Transverse colon (tissue), 4 donors: ENCODE measurements at places on chromosomes 12 and 14.
A peak's percentile ranks its signal among the peaks of the same experiment; 100 is the strongest.

DNA sequence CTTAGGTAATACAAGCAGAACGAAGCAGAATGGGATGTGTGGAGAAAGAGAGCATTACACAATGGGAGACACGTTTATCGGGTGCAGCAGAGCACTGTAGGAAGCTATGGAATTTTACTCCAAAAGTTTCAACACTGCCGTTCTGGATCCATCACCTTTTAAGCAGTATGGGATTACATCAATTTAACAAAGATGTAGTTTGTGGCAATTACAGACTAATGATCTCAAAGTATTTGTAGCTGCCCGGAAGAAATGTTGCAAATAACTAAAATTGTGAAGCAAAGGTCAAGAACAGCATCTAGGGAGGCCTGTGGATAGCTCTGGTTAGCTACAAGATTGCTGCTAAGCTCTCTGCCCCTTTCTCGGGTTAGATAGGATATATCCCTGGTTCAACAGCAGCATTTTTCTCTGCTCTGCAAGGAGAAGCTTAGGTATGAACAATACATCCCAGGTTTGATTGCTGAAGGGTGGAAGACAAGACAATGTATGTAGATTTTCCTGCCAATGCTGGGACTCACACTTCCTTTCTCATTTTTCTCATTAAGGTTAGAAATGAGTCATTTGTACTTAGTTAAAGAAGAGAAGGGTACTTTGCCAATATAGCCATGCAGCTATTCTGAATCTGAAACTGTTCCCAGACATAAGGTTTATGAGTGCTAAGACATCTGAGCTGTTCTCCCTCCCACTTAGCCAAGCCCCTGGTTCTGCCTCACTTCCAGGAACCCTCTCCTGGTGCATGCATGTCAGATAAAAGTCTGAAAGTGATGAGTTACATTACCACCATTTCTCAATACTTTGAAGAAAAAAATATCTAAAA, 75.0 kb upstream of the HIF1A start:
- DNase-seq = no peak

- DNase-seq = no peak
Measured at GRCh38 chr12:45540661-45541341, 188.7 kb upstream of the ARID2 start.

- DNase-seq = no peak
Measured at GRCh38 chr14:30925254-30925653, 50.9 kb downstream of the COCH start.

GRCh38 chr14:23434488-23435222, 805 bp downstream of the MYH7 start:
- peak; percentile 1 for DNase-seq

DNA sequence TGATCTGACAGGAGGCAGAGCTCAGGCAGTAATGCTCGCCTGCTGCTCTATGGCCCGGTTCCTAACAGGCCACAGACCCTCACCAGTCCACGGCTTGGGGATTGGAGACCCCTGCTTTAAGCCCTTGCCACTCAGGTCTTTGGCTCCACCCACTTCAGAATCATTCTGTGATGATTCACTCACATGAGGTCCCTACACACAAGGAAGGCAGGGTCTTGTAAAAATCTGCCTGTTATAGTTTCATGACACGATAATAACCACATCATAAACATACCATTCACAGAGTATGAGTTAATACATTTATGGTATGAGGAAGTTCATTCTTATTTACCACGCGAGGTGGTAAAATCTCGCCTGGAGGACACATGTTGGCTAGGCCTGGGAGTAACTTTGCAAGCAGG, 29.0 kb upstream of the MAX start:
- peak; percentile 60 for DNase-seq

DNA sequence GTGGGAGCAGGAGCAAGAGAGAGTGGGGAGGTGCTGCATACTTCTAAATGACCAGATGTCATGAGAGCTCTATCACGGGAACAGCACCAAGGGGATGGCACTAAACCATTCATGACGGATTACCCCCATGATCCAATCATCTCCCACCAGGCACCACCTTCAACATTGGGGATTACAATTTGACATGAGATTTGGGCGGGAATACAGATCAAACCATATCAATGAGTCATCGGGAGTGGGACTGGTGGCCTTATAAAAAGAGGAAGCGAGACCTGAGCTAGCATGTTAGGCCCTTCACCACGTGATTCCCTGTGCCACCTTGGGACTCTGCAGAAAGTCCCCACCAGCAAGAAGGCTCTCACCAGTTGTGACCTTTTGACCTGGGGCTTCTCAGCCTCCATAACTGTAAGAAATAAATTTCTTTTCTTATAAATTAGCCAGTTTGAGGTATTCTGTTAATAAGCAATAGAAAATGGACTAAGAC, 28.7 kb downstream of the COX8C start:
- peak; percentile 43 for DNase-seq

DNA sequence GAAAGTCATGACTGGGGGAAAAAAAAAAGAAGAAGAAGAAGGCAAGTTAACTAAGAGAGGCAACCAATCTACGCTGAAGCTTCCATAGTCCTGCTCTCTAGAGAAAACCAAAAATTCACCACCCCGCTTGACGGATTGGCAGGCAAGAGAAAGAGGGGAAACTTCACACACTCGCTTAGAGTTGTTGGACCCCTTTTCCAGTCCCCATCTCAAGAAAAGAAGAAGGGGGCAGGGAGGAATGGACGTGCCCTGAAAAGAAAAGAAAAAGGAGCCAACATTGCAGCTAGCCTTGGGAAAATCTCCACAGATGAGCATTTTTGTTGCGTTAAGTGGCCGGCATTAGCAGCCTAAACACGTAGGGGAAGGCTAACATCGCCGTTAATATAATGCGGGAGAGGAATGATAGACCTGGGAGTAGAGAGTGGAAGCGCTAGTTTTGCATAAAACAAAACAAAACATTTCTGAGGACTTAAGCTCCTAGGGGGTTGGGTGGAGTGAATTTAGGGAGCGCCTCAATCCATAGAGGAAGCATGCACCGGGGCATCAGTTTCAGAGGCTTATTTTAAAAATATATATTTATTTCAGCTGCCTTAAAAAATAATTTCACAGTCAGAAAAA, 11.3 kb upstream of the FOXG1 start:
- no peak for DNase-seq

- DNase-seq = no peak
Measured at GRCh38 chr12:40645361-40645760, 46.9 kb upstream of the CNTN1 start.

DNA sequence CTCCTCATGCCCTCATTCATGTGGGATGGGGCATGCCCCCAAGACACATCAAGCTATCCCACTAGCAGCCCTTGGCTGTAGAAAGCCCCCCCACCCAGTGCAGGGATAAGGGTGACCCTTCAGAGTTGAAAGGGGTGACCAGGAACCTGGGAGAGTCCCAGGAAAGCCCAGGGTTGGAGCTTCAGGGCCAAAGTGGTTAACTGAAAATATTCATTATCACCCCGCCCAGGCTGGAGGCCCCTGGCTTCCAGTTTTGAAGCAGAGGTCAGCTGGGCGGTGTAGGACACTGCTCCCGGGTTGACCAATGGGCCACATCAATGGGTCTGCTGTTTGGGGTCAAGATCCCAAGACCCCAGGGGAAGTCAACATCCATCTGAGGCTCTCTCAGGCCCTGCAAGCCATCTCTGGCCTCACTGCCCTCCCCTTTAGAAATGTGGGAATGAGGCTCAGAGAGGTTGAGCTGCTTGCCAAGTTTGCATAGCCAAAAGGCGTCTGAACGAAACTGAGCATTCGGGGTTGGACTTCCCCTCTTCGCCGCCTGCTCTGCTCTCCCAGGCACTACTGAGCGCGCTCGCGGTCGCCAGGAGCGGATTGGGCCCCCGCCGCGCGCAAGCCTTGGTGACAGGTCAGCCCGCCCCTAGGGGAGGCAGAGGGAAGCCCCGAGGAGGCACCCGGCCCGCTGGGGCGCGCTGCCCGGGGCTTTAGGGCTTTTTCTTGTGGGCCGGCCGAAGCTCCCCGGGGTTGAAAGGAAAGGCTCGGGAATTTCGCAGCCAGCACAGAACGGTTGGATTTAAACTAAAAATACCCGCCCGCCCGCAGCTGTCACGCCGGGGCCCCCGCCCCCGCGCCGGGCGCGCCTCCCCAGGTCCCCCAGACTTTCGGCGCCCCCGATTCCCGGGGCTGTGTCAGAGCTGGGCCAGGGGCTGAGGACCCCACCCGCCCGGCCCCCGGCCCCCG, 576 bp downstream of the SYNE3 start:
- peak; percentile 85 for DNase-seq

GRCh38 chr12:83158613-83159207, 472.0 kb downstream of the TMTC2 start:
- no peak for DNase-seq

DNA sequence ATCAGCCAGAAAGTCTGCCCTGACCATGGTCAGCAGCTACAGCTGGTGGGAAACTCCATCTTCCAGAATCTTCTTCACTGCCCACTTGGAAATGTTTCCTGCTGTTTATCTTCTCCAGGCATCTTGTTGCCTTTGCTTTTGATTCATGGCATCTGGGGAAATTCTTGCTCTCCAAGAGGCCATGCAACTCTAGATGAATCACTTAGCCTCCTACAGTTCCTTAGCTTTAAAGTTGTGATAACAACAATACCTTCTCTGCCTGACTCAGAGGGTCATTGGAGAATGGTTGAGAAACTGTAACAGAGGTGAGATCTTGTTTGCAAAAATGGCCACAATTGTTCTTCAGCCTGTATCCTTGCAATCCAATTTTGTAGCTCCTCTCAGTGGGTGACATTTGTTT, 121.0 kb upstream of the VRK1 start:
- no peak for DNase-seq

GRCh38 chr12:77925536-77926108, 94.9 kb downstream of the NAV3 start:
- DNase-seq = peak; percentile 54

DNA sequence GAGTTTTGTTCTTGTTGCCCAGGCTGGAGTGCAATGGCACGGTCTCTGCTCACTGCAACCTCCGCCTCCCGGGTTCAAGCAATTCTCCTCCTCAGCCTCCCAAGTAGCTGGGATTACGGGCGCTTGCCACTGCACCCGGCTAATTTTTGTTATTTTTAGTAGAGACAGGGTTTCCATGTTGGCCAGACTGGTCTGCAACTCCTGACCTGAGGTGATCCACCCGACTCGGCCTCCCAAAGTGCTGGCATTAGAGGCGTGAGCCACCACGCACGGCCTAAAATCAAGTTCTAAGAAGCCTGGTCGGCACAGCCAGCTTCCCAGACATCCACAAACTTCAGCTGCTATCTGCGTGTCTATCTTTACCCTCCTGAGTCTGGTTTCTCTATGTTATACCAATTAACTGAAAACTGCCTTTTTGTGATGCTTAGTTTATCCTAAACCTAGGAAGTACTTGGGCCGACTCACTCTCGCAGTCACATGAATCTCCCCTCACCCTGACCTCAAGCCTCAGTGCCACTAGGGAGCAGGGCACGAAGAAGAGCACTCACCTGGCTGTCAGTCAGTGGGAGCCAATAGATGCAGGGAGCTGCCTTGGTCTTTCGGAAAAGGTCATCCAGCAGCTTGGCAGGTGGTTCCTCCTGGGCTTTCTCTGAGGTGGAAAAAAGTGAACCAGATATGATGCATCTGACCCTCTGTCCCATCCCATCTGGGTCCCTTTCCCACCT, 3.4 kb upstream of the CDH24 start:
- no peak for DNase-seq

- DNase-seq = peak; percentile 78
Measured at GRCh38 chr12:53061404-53062010, 11.6 kb downstream of the TNS2 start.

GRCh38 chr14:23518709-23519108, 32.9 kb downstream of the ZFHX2 start:
- DNase-seq = no peak

- DNase-seq = no peak
Measured at GRCh38 chr12:124537525-124538193, 29.8 kb downstream of the NCOR2 start.

DNA sequence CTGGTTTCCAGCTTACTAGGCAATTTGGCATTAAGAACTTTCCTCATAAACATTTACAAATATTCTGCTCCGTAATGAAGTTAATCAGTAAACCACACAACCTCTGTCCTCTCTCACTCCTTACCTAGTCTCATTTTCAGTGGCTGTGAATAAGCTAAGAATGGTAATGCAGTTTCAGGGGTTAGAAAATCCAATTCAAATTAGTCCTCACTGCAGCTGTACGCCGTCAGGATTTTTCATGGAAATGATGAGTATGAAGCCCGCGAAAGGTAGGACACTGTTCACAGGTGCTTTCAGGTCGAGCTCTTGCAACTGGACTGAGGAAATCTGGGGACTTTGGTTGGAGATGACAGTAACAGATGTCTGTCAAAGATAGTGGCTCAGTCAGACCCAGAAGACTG, 29.6 kb downstream of the NR1H4 start:
- DNase-seq = no peak

DNA sequence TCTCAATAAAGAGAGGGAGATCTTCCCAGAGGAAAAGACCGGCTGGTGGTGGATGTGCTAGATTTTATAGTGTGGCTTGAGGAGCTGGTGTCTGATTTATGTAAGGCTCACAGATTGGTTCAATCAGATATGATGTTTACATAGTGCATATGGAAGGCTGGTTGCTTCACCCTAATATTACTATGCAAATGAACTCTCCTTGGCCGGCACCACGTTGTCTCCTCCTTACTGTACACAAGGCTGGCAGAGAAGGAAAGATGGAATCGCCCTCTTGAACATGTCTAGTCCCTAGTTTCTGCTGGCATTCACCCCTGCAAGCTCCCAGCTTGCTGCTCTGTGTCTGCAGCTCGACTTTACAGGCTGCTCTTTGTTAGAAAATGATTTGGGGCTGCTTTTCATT, 8.9 kb downstream of the FAM186A start:
- DNase-seq = no peak

DNA sequence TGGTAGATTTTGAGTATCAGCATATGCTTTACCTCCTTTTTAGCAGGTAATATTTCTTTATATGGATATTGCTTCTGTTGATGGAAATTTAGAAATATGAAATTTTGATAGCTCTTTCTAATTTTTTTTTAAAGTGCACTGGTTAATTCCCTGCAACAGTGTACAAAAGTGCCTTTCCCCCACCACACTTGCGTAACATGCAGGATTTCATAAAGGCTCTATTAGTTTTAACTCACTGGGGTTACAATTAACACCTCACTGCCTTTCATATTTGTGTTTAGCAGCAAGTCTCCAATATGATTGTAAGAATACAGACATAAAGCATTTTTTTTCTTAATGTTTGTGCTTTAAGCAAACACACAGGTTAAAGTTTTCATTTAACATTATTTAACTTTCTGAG, 25.6 kb downstream of the MNAT1 start:
- no peak for DNase-seq

DNA sequence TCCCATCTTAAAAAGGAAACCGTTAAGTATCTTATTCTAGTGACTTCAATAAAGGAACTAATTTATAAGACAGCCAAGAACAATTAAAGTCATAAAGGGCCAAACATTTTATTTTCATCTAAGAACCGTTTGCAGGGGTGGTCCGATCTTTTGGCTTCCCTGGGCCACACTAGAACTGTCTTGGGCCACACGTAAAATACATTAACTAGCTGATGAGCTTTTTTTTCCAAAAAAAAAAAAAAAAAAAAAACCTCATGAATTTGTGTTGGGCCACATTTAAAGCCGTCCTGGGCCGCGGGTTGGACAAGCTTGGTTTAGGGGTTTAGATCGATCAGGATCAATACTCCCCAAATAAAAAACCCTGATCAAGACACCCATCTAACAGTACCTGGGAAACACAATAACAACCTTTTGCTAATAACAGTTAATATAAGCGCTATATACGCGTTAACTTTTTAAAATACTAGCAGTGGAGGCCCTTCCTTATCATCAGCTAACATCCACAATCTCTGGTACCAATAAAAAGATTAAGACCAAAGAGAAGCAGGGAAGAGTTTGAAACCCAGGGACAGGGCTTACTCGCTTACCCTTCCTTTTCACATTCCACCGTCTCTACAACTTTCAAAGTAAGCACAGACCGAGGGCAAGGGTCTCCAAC, 1.1 kb downstream of the NAP1L1 start:
- DNase-seq = no peak

GRCh38 chr14:73311708-73312030, 74.4 kb downstream of the PAPLN start:
- no peak for DNase-seq
